ENCODE measurements at places on chromosomes 3 and 15.

DNA sequence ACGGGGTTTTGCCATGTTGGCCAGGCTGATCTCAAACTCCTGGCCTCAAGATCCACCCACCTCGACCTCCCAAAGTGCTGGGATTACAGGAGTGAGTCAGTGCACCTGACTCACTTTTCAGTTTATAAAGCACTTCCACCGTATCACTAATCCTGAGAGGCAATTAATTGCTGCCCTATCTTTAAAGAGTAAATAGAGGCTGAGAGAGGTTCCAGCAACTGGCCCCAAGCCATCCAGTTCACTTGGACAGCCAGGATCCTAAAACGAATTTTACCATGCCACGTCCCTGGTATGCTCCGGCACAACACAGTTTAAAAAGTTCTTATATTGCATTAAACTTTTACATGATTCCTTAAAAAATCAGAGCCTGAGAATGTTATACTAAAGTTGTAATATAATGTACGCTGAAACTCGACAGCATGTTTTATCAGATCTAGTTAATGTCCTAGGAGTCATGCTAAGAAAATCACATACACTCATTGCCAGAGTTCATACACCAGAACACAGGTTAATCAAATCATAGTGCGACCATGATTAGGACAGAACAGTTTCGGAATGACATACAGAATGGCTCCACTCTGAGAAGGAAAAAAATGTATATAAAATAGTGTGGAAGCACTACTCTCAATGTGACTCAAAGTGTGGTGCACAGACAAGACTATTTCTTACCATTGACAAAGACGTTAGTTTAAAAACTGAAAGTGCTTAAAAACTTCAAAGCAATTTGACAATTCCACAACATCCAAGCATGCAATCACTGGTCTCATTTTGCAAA lies 125.4 kb downstream of the ULK4 start:
- DNase-seq: no peak

- no peak for DNase-seq
These were observed 18.8 kb upstream of the BCL6 start for GRCh38 chr3:187763850-187764648.

DNA sequence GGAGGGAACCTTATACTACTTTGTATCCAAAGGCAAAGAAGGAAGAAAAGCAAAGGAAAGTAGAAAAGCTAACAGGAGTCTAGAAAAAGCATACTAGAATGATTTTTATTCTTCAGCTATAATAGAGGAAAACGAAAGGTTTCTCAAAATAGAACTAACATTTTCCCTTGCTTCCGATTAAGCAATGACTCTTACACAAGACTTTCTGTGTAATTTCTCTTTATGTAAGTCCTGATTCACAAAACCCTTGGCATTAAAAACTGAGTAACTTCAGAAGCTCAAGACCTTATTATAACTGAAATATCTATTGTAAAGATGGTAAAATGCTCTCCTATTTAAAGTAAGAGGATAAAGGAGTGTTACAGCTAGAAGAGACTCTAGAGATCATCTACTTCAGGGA lies 97.4 kb downstream of the DTWD1 start:
- DNase-seq: no peak

DNA sequence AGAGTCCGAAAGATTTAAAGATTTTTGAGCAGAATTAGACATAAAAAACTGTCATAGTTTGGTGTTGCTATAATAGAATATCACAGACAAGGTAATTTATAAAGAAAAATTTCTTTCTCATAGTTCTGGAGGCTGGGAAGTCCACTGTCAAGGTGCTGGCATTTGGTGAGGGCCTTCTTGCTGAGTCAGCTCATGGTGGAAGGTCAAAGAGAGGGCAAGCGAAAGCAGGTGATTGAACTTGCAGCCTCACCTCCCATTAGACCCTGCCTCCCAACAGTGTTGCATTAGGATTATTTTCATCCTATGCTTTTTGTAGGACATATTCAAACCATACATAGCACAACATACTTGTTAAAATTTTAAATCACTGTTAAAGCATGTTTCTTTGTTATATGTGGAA lies 9.9 kb downstream of the SELENOT start:
- DNase-seq: no peak

DNA sequence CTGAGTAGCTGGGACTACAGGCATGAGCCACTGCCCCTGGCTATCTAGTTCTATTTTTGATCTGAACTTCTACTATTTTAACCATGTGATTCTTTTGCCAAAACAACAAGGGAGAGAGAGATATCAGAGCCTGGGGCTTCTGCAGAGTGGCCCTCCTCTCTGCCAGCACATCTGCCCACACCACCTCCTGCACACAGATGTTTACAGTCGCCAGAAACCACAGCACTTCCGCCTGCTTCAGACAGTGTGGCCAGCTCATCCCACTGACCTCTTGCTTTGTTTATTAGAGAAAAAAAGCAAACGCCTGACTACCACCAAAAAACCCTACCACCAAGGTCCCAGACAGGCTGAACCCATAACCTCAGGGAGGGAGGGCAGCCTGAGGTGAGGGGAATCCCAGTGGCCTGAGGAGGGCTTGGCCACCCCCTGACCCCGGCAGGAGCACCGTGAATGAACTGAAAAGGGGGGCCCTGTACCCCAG lies 85.9 kb upstream of the ABHD2 start:
- DNase-seq: no peak

GRCh38 chr3:56857178-56857577 lies 55.4 kb upstream of the ARHGEF3 start:
- DNase-seq: no peak

DNA sequence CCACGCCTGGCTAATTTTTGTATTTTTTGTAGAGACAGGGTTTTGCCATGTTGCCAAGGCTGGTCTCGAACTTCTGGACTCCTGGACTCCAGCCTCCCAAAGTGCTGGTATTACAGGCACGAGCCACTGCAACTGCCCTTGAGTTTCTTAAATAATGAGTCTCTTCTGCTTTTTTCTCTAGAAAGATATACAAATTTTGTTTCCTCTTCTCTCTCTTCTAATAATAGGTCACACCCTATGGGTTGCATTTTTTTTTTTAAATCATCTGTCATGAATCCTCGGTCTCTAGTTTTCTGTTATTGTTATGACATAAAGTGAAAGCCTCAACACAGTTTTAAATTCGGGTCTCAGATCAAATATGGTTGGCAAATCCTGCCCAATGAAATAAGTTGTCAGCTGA lies 111.2 kb downstream of the IL12A start:
- no peak for DNase-seq

GRCh38 chr15:59644756-59645155 lies 12.6 kb downstream of the GTF2A2 start:
- DNase-seq: no peak

GRCh38 chr15:38524156-38524555 lies 40.5 kb downstream of the RASGRP1 start:
- no peak for DNase-seq

Data from stimulated activated CD8-positive, alpha-beta memory T cell treated with anti-CD3 and anti-CD28 coated beads, Interleukin-7, amount 100 ng/mL, for 24 hours (primary cell).